ENCODE measurements at places on chromosomes 6 and 20. TPM values are rescaled to one million over a fixed set of nuclear protein-coding genes. Genes with fewer than 3 reads are reported as not detected.

The VSTM2L gene
- total RNA-seq: 0.32 TPM

The HIVEP1 gene
- total RNA-seq: 6.0 TPM

The LY6G6C gene
- not detected for total RNA-seq

The AVP gene
- total RNA-seq: not detected

The TLDC2 gene
- 0.09 TPM for total RNA-seq

The SLC17A1 gene
- not detected for total RNA-seq

The THEMIS gene
- not detected for total RNA-seq

The C4B gene
- total RNA-seq: 15.4 TPM

The HLA-DRB1 gene
- total RNA-seq: not detected

The KCNQ2 gene
- not detected for total RNA-seq

The TMEM74B gene
- not detected for total RNA-seq

The LY6G6D gene
- not detected for total RNA-seq

The ULBP2 gene
- total RNA-seq: 1.9 TPM

The HLA-DQB2 gene
- total RNA-seq: not detected

The SLC12A5 gene
- total RNA-seq: under 0.01 TPM

The PRSS35 gene
- total RNA-seq: 3.9 TPM

The OGFR gene
- 34.8 TPM for total RNA-seq

The CAP2 gene
- total RNA-seq: 0.86 TPM

The MEI4 gene
- total RNA-seq: not detected

The TBXT gene
- not detected for total RNA-seq

The C6orf163 gene
- total RNA-seq: 2.4 TPM

The ZSCAN16 gene
- 2.0 TPM for total RNA-seq

The NT5DC1 gene
- total RNA-seq: 8.5 TPM

The GGT7 gene
- total RNA-seq: 10.7 TPM

The NKX2-4 gene
- not detected for total RNA-seq

The CRIP3 gene
- total RNA-seq: 0.77 TPM

The FANCE gene
- total RNA-seq: 3.8 TPM

The RBPJL gene
- total RNA-seq: not detected

The ZMYND8 gene
- total RNA-seq: 15.9 TPM

The GLP1R gene
- total RNA-seq: not detected

The PET117 gene
- total RNA-seq: 11.0 TPM

The COL12A1 gene
- 258 TPM for total RNA-seq

The SMOC2 gene
- not detected for total RNA-seq

The PTK6 gene
- 0.16 TPM for total RNA-seq
